CD4-positive, alpha-beta T cell treated with Interleukin-1 beta for 1 hour (primary cell): ENCODE measurements at places on chromosomes 16 and 17.

DNA sequence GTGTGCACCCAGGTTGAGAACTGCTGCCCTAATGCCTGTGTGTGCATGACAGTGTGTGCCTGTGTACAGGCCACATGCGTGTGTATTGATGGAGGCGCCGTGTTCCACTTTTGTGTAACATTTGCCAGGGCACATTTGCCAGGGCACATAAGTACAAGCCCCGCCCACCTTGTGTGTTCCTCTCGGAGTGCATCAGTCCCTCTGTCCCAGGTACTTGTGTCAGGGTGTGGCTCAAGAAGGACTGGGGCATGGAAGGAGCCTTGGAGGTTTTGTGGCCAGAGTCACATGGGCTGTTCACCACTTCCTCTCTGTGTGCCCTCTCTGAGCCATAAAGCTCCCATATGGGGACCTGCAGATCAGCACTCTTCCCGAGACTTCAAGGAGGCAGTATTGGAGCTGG, 73.9 kb downstream of the MRM1 start:
- peak; percentile 4 for DNase-seq

DNA sequence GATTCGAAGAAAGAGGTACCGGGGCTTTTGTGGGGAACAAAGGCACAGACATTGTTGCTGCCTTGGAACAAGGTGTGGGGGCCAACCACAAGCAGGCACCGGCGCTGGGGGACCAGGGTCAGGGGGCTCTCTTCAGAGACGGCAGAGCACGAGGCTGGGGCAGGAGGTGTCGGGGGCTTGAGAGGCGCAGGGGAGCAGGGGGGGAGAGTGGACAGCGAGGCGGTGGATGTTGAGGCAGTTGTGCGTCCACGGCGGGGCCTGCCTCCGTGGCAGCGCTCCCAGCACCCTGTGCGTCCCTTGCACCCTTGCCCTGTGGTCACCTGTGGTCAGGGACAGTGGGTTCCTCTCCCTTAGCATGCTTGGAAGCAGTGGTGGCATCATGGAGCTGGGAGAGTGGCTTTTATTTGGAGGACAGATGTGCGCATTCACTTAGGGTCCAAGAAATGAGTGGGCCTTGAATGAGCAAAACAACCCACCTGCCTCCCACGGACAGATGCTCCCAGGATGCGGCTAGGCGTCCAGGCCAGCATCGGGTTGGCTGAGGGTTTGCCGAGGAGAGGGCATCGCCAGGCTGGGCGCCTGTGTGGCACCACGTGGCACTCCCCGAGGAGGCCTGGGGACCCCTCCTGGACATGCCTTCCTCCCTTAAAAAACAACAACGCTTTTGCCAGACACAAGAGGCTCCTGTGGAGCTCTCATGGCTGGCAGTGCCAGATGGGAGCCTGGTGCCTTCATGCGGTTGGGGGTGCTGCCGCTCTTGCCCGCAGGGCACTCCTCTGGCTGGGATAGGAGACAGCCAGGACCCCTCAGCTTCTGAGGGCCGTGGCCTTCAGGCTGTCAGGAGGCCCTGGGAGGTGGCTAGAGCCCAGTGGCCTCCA, 113.0 kb downstream of the BANP start:
- DNase-seq: no peak

DNA sequence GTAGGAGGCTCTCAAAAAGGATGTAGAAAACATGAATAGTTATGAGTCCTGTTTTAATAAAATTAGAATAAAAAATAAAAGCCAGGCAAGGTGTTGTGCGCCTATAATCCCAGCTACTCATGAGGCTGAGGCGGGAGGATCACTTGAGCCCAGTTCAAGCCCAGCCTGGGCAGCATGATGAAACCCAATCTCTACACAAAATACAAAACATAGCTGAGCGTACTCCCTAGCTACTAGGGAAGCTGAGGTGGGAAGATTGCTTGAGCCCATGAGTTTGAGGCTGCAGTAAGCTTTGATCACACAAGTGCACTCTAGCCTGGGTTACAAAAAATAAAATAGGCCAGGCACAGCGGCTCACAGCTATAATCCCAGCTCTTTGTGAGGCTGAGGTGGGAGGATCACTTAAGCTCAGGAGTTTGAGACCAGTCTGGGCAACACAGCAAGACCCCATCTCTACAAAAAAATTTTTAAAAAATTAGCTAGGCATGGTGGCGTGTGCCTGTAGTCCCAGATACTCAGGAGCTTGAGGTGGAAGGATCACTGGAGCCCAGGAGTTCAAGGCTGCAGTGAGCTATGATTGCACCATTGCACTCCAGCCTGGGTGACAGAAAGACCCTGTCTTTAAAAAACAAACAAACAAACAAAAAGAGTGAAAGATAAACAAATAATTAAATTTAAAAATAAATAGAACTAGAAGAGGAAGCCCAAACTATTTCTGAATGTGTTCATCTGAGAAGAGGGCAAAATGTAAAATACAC, 17.2 kb upstream of the PRM1 start:
- DNase-seq: no peak

GRCh38 chr17:17902376-17902775, 65.6 kb upstream of the SREBF1 start:
- DNase-seq: no peak

DNA sequence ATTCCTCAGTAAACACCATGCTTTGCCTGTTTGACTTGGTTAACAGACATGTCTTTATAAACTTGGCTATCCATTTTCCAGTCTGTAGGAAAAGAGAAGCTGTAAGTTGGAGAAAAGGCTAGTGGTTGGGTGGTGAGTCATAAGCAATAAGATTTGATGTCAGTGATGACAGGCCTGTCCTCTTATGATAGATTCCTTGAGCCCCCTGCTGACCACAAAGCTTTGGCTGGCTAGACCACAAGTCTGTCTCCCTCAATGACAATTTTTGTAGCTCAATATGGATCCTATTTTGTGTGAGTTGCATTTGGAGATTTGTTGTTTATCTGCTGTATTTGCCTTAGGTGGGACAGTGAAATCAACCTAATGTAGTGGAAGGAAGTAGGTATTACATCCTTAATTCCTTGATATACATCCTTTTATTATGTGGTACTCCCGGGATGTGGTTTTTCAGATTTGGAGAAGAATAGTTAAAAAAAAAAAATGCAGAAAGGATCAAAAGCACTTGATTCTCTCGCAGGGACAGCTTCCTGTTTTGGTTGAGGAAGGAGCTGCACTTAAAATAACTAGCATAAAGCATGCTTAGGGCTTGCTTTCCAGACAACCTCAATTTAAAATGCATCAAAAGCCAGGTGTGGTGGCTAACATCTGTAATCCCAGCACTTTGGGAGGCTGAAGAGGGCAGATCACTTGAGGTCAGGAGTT, 67.4 kb downstream of the SIAH1 start:
- peak; percentile 30 for DNase-seq

GRCh38 chr17:43529947-43530287, 16.2 kb downstream of the ETV4 start:
- no peak for DNase-seq

- DNase-seq: no peak
These were observed 15.9 kb downstream of the TMEM92 start for GRCh38 chr17:50289991-50290702.

DNA sequence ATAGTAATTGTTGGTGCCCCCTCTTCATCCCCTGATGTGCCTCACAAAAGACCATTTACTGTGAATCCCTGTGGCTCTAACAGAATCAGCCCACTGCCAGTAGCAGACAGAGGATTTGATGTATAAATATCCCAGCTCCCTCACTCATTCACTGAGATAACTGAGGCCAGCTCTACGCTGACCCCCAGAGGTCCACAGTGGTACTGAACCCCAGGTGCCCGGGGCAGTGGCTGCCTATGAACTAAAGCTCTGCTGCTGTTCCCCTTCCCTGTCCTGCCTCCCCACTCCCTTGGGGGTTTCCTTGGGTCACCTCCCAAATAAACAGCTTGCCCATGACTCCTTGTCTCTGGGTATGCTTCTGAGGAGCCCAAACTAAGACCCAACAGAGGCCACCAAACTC, 295.8 kb downstream of the FOXL1 start:
- DNase-seq: no peak

DNA sequence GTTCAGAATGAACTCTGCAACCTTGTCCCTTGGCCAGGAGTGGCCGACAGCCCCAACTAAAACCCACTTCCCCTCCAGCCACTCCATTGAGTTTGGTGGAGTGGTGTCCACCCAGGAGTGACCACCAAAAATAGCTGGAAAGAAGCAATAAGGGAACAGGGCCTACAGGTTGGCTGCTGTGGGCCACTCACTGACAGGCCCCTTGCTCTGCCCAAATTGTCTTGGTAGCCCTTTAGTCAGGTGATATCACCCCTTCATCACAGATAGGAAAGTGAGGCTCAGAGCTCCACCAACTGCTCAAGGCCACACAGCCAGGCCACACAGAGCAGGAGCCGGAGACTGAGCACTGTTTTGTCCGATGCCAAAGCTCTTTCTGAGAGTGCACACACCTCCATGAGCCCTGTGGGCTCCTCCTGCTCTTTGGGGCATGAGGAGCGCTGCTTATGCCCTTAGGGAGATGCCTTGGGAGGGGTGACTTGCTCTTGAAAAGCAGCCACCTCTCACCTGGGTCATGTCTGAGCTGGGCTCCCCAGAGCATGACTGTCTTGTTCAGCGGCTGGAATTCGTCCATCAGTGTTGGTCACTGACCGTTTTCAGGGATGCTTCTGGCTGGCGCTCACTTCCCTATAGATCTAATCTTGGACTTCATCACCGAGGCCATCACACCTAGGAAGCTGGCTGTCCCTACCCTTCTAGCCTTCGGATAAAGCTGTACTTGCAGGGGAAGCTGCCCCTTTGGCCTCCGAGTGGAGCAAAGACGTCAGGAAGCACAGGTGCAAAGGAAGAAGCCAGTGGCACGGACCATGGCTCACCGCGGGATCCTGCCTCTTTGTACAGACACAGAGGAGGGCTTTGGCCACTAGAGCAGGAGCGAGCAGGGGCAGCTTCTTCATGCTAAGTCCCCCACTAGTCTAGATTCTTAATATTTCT, 186.0 kb upstream of the ZNF469 start:
- DNase-seq: no peak

DNA sequence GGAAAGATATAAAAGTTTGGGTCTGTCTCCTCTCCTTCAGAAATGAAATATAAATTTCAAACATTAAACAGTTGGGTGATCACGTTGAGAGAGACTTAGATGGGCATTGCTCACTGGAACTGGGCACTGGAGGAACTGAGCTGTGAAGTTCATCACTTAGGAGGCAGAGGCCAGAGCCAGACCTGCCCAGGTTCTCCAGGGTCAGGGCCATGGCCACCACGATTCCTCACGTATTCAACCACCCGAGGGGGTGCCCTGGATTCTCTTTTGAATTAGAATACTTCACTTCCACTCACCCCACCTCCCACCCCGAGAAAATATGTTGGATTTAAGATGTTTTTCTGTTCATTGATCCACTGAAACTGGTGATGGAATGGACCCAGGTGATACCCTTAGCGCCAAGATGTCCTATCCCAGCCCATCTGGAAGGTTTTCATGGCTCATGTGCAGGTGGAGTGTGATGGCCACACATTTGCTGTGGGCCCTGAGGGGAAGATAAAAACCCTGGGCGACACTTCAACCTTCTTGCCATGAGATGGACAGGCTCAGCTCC, 6.1 kb downstream of the PRR29 start:
- DNase-seq: no peak

- DNase-seq: no peak
These were observed 9.9 kb downstream of the ZDHHC1 start for GRCh38 chr16:67406111-67406971.

GRCh38 chr17:4161192-4161966, 18.4 kb downstream of the CYB5D2 start:
- no peak for DNase-seq

- DNase-seq: no peak
These were observed 360.9 kb downstream of the GRIN2A start for GRCh38 chr16:9821331-9821730.

DNA sequence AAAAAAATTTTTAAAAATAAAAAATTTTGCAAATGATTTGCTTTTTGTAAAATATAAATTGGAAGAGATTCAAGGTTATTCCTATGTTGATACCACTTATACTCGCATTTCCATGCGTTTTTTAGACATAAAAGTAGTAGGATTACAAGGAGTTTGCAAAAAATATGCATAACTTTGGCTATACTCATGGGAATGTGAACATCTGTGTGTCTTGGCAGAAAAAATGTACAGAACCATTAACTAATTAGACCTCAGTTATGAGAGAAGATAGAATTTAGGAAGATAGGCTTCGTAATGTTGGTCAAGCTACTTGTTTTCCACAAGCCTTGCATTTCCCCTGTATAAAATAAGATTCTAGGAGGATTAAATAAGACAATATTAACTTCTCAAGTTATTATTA, 61.1 kb upstream of the VPS4A start:
- DNase-seq: no peak

- no peak for DNase-seq
These were observed 8.4 kb downstream of the MYO1C start for GRCh38 chr17:1484060-1484535.

- DNase-seq: no peak
These were observed 107.2 kb upstream of the DYNLRB2 start for GRCh38 chr16:80433623-80434022.

DNA sequence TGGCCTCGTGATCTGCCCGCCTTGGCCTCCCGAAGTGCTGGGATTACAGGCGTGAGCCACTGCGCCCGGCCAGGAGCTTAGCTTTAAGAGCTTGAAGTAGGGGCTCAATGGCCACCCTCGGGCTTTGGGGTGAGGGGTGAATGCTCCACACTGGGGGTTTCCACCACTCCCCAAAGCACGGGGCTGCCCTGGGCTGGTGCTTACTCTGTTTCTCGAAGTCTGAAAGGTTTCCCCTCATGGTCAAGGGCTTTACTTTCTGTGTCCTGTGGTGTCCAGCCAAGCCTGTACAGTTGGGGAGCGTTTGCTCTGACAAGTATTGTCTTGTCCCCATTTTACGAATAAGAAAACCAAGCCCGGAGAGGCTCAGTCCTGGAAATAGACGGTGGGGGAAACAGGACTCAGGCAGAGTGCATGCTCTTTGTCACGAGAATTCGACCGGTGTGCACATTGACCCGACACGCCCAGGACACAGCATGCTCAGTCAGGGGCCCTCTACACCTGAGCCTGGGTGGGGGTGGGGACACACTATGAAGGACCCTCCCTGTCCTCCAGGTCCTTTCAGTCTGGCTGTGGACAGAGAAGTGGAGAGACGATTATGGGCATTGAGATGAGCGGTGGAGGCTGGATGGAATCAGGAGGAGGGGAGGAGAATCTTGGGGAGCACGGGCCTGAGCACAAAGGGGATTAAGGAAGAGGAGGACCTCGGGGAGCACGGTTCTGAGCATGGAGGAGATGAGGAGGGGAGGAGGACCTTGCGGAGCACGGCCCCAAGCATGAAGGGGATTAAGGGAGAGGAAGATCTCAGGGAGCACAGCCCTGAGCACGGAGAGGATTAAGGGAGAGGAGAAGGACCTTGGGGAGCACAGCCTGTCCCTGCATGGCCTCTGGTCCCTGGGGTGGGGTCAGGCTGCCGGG, 7.5 kb downstream of the CD7 start:
- no peak for DNase-seq
